ENCODE measurements at places on chromosomes 6 and 20.

- no peak for DNase-seq
Observed at GRCh38 chr6:10363911-10364310, 51.0 kb downstream of the TFAP2A start.

DNA sequence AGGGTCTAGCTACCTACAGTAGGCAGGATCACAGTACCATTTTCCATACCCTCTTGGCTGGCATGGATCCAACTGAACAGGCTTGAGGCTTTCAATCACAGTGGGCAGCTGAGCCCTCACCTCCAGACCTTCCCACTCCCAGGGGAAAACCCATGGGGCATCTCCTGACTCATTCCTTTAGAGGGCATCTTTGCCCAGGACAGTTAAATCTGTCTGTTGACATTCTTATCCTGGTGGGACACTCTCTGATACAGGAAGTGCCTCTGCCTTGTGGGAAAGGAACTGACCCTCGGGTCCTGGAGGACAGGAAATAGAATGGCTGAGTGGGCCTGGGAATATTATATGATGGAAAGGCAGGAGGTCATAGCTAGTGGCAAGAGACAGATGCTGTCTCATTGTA, 10.2 kb upstream of the EPB41L1 start:
- no peak for DNase-seq

DNA sequence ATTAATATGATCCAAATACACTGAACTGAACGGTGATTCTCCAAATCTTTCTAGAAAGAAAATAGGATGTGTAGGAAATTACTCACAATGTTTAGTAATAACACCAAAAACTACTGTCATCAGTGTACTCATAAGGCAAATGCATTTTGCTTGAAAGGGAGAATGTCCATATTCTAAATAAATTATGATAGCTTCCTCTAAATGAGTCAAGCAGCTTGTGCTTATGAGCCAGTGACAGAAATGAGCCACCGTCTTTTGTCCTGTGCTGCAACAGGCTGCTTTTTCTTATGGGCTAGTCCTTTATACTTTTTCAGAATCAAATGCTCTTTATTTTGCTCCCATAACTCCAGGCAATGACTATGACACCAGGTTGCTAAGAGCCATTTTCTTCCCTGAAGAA, 4.5 kb upstream of the ZNF451 start:
- DNase-seq, result no peak

DNA sequence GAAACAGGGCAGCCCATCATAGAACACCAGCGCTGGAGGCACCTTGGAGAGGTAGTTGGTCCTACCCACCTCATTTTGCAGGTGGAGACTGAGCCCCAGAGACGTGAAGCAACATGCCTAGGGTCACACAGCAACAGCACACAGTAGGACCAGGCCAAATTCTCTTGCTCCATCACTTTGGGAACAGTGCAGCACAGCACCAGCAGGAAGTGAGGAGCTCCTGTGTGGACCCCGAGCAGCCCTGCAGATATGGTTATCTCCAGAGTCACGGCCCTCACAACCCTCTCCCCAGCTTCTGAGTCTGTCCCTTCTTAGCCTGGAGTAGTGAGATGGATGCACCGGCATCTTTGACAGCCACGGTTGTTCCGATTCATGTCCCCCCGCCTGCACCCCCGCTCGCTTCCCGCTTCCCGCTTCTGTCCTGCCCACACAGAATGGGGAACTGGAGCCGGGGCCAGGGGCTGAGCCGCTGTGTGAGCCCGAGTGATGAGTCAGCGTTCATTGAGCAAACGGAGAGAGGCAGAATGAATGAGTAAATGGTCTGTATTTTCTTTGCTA, 72.6 kb upstream of the DUSP22 start:
- DNase-seq, result no peak

- DNase-seq, result no peak
Observed at GRCh38 chr6:38138374-38138773, 318.8 kb downstream of the ZFAND3 start.

GRCh38 chr6:129329678-129330077, 380.3 kb downstream of the ARHGAP18 start:
- DNase-seq, result no peak

DNA sequence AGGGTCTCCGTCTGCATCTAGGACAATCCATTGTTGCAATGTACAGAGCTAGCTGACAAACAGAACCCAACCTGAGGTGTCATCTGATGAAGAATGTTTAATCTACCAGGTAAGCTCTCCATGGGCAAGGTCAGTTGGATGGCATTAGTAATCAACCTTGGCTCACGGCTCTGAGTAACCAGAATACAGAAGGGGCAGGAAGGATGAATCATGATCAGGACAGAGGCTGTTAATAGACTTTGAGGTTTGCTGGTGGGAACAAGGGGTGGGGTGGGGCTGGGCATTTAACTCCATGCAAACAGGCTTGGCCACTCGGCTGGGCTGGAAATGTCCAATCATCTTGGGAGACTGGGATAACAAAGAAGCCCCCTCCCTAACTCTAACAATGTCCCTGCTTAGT, 77.1 kb upstream of the MRPS10 start:
- DNase-seq, result no peak

GRCh38 chr20:49544535-49544934, 23.4 kb downstream of the PTGIS start:
- DNase-seq, result no peak

GRCh38 chr6:136323431-136324112, 33.9 kb upstream of the BCLAF1 start:
- no peak for DNase-seq

DNA sequence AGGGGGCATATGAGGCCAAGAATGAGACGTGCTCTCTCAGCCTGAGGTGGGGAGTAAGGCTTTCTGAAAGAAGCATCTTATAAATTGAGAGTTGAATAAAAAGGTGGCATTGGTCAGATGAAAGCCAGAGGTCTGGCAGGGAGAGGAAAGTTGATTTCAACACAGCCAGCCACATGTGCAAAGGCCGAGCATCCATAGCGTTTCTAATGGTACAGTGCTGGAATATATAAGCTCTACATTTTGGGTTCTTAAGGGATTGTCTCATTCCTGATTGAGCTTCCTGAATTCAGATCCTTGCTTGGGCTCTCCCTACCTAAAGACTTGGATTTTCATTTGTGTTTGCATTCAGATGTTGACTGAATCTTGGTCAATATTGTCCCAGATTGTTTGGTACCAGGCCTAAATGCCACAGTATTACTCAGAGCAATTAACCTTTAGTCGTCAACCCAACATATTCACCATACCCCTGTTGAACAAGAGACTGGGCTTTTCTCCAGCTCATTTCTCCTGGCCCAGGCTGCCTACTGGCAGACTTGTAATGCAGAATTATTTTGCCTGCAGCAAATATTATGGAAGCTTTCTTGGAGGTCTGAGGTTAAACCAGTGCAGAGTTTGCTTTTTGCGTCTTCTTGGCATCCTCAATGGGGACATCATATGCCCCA, 14.5 kb upstream of the BCAS1 start:
- DNase-seq, result no peak

DNA sequence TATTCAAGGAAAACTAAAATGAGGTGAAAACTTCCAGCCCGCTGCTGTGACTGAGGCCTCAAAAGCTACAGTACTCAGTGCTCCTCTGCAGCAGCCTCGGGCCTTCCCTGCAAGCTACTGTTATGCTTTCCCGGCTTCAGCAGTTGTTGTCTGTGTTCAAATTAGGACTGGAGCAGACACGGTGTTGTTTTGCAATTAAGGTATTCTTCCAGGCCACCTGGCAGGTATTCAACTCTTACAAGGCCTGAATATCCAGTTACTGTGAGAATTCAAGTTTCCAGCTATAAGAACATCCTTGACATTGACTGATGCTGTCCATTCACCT, 10.7 kb downstream of the TXNDC5 start:
- no peak for DNase-seq

- no peak for DNase-seq
Observed at GRCh38 chr20:61371501-61372136, 119.6 kb downstream of the CDH4 start.

DNA sequence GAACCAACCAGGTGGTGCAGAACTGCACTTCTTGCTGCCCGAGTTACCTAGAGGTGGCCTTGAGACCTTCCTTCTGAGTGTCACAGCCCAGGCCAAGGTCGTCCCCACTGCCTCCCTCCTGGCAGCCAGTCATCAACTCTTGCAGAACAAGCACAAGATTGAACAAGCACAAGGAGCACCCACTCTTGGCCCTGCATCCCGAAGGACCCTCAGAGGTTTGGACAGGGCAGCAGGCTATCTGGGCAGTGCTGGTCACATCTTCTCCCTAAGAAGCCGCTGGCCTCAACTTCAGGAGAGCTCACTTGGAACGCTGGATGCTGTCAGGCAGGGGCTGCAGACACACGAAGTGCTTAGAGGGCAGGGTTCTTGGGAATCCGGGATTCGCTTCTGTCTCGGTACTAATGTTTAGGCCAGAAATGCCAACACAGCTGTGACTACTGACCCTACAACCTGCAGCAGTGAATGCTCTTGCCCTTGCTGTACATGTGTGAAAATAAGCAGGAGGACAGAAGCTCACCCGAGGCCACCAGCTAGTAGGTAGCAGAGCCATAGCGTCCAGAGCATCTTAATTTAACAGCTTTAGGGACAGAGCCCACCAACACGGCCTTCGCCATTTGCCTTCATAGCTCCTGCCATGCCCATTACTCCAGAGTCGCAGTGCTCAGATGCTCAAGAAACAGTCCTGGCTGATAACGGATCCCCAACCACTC, 4.0 kb upstream of the ACSS1 start:
- DNase-seq, result no peak

DNA sequence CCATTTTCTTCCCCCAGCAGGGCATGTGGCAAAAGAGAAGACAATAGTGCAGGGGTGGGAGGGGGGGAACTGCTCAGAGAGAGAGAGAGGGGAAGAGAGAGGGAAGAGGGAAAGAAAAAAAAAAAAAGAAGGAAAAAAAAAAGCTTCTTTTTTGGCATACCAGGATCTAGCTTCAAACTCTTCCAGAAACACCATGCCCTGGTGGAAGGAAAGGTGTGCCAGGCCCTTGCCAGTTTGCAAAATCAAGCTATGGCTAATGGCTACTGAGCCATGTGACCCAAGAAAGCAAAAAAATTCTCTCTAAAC, 326 bp downstream of the ZMYND8 start:
- DNase-seq, result no peak

DNA sequence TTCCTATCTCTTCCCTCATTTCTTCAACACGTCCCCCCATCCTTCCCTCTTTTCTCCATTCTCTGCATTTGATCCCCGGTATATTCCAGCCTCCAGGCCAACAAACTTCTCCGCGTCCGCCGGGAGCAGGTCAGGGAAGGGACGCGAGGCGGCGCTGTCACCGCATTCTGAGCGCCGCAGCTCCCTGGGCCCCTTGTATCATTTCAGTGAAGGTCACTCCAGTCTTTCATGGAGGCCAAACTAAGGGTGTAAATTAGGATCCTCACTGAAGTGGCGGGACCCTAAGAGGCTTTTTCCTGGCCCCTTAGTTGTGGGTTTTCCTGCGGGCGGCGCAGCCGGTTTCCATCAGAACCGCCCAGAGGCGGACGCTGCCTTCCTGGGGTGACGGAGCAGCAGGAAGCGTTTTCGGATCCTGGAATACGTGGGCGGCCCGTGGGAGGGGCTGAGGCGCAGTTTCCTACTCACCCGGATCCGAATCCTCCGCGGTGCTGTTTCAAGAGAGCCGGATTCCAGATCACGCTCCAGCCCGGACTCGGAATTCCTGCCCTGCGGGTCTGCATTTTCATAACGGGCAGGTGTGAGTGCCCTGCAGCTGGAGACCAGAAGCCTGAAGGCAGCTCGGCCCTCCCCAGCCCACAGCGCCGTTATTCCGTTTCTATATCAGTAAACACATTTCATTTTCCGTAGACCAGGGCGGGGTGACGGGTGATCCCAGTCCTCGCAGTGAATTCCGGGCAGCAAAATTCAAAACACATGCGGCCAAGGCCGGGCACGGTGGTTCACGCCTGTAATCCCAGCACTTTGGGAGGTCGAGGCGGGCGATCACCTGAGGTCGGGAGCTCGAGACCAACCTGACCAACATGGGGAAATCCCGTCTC, 3.6 kb upstream of the MICA start:
- DNase-seq, result no peak

DNA sequence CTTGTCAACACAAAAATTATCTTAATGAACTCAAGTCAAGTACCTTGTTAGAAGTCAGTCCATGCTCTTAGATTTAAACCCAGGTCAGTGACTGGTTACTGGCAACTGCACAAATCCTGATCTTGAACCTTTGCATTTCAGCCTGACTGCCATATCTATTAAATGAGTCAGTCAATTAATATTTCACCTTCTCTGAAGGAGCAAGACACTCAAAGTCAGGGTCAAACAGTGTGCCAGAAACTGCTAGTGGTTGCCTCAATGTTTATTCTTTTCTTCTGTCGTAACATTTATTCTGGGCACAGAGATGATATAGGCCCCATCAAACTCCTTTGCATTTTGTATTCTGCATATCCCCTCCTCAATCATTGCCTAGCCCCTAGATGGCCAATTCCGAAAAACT, 193.9 kb upstream of the MOCS1 start:
- DNase-seq, result no peak

- DNase-seq, result no peak
Observed at GRCh38 chr6:167441715-167442206, 116.9 kb downstream of the TTLL2 start.

DNA sequence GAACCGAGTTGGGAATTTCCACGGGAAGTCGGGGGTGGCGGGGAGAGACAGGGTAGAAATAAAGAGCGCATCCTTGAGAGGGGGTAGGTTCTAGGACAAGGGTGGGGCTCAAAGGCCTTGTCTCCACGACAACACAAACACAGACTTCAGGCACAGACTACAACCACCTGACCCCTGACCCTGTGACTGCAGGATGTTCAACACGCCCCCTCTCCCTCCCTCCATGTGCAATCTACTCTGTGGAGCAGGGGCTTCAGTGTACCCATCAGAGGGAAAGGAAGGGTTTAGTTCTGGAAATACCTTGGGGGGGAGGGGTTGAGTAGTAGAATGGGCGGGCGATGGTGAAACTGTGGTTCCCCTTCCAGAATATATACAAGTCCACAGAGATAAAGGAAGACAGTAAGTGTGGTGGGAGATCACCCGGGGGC, 651 bp upstream of the TAPBP start:
- DNase-seq, result no peak

- DNase-seq, result no peak
Observed at GRCh38 chr6:152828431-152828830, 77.8 kb downstream of the VIP start.

- DNase-seq, result no peak
Observed at GRCh38 chr20:3543901-3544507, 73.2 kb downstream of the ATRN start.

- no peak for DNase-seq
Observed at GRCh38 chr6:125009578-125009977, 47.3 kb downstream of the RNF217 start.

- no peak for DNase-seq
Observed at GRCh38 chr6:14146506-14147096, 29.0 kb downstream of the CD83 start.

Measured in cortex of kidney (tissue), 1 donor.